Fibroblast of skin of right biceps (primary cell): ENCODE measurements at places on chromosomes 11 and 22.
A peak's percentile ranks its signal among the peaks of the same experiment; 100 is the strongest.

DNA sequence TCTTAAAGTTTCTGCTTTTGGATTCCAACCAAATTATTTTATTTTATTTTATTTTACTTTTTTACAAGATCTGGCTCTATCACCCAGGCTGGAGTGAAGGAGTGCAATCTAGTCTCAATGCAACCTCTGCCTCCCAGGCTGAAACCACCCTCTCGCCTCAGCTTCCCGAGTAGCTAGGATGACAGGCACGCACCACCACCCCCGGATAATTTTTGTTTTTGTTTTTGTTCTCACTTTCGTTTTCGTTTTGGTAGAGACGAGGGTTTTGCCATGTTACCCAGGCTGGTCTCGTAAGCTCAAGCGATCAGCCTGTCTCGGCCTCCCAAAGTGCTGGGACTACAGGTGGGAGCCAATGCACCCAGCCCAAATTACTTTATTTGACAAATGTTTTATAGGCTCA lies 219.8 kb downstream of the ETS1 start:
- DNase-seq = no peak

DNA sequence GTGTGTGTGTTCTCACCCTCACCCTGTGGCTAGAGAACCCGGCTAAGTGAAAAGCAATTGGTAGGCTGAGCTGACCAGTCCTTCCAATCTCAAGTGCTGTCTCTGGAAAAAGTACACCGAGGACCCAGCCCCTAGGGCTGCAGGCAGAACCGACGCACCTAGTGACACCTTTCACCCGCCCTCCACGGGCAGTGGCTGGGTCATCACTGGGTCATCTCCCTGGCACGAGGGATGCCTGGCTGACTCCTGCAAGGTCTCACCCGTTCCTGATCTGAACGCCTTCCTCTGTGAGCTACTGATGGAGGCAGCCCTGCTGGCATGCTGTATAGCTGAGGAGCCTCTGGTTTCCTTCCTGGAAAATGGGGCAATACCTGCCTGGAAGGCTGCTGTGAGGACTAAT lies 311.5 kb downstream of the NTM start:
- no peak for DNase-seq

GRCh38 chr11:45248501-45249011 lies 37.6 kb downstream of the SYT13 start:
- no peak for DNase-seq

DNA sequence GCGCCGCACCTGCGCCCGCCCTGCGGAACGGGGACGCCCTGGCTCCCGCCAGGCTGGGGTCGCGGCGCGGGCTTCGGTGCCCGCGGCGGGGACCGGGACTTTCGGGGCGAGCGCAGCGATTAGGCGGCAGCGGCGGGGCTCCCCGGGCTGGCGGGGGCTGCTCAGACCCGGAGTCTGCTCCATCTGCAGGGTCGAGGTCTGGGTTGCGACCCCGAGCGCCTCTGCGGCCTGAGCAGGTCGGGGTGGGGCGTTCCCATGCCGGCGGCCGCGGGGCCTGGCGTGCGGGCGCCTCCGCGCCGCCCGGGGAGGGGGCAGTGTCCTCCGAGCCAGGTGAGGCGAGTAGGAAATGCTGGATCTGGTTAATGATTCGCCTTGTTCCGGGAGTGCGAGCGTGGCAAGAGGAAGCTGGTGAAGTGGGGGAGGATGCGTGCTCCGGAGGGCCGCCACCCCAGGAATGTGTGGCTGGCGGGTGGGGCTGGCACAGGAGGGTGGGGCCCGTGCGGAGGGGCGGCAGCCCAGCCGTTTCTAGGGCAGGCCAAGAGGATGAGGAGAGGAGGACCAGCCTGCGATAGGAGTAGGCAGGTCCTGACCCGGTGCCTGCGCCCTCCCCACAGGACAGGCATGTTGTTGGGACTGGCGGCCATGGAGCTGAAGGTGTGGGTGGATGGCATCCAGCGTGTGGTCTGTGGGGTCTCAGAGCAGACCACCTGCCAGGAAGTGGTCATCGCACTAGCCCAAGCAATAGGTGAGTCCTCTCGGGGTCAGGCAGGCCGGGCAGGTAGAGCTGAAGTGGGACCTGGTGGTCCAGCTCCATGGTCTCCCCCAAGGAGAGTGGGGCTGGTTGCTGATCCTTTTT lies 606 bp downstream of the RASSF7 start:
- peak; percentile 30 for DNase-seq

GRCh38 chr11:124402326-124402922 lies 3.6 kb upstream of the OR8B3 start:
- peak; percentile 84 for DNase-seq

GRCh38 chr11:26188554-26188953 lies 143.4 kb upstream of the ANO3 start:
- DNase-seq = peak; percentile 46

GRCh38 chr11:85844439-85845123 lies 10.6 kb upstream of the CCDC83 start:
- peak; percentile 43 for DNase-seq

- no peak for DNase-seq
Observed at GRCh38 chr11:120385655-120386054, 49.4 kb downstream of the ARHGEF12 start.

GRCh38 chr11:86192519-86193257 lies 51.9 kb upstream of the EED start:
- no peak for DNase-seq

DNA sequence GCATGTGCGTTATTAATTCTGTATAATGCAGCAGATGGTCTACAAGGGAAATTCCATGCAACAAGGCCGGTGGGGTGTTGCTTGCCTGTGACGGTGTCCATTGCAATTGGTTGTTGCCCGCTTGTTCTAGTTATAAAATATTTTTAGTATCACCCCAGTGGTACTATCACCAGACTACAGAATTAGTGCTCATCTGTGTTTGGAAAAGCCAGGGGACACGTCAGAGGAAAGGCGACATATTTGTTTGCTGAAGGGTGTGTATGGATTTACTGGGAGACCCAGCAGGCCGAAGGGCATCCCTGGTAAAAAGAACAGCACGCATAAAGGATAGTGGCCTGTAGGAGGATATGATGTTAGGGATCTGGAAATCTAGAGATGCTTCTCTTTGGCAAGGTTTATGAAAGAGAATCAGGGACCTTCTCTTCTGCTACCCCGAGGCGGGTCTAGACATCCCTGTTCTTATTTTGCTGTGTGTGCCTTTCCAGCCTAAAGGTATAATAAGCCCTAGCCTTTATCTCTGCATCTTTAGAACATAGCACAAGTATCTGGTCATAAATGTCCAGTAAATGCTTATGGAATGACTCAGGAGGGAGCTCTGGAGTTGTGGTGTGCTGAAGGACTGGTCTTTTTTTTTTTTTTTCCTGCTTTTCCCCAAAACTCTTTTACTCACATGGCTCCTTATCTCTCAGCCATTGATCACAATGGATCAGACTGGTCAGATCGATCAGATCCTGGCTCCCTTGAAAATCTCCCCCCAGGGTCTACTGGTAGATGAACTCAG lies 90.9 kb downstream of the LDLRAD3 start:
- DNase-seq = peak; percentile 90

DNA sequence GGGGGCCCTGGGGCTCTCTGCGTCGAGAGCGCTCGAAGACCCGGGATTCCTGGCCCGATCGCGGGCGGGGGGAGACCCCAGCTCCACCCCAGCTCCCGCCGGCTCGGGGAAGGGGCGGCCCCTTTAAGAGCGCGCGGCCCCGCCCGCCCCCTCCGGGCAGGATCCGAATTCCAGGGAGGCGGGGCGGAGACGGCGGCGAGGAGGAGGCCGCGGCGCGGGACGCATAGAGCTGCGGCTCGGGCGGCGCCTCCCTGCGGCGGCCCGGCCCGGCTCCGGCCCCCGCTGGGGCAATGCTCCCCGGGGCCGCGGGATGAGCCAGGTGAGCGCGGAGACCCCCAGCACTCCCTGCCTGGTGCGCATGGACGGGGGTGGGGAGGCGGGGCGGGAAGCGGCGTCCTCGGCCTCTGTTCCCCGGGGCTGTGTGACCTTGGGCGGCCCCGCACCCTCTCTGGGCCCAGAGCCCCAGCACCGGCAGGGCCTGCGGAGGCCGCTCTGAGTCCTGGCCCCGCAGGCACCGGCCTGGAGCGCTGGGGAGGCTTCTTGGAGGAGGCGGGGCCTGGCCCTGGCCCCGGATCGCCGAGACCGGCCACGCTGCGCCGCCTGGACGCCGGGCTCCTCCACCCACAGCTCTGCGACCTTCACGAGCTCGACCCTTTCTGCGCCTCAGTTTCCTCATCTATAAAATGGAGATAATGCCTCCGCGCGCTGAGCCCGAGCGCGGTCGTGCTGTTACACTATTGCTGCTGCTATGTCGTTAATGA lies 565 bp downstream of the GAS2L1 start:
- peak; percentile 83 for DNase-seq

DNA sequence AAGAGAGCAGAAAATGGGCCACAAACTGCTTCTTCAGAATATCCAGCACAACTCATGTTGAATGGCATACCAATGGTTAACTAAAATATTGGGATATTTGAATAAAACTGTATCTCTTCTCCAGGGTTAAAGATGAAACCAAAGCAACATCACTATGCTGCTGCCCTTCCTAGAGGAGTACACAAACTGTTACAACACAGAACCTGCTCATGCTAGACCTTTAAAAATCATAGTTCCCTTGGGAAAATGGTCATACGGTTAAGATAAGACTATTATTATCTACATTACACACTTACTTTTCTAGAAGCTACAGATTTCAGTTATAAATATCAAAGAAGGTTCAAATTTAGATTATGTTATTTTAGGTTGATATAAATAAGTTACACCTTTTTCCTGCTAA lies 78.6 kb upstream of the TP53AIP1 start:
- DNase-seq = no peak

DNA sequence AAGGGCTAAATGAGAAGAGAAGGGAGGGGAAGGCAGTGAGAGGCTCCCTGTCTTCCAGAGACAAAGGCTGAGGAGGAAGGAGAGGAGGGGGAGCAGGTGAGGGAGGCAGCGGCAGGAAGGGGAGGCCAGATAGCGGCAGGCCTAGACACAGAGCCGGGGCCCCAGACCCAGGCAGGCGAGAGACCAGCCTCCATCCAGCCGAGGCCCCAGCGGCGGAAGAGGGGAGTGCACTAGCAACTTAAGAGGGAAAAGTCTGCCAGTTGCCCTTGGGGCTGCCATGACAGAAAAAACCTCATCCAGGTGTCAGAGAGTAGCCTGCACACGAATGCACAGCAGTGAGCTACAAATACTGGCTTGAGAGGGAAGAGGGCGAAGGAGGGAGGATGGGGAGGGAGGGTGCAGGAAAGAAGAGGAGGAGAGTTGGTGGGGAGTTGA lies 46.7 kb downstream of the IGLL1 start:
- DNase-seq = peak; percentile 33

DNA sequence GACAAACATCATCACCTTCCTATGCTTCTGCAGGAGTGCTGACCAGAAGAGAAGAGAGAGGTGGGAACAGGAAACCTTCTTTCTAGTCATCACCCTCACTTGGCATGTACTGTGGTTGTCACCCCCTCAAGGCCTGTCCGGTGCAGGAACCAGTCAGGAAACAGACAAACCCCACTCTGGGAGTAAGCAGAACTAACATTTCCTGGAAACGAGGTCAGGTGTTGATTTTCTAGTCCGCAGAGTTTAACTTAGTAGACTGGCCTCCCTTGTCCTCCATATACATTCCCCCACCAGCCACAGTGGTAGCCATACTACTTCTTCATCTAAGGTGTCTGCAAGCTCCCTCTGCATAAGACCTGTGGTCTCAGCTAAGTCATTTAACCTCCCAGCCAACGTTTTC lies 80.7 kb upstream of the NCAM1 start:
- DNase-seq = no peak

DNA sequence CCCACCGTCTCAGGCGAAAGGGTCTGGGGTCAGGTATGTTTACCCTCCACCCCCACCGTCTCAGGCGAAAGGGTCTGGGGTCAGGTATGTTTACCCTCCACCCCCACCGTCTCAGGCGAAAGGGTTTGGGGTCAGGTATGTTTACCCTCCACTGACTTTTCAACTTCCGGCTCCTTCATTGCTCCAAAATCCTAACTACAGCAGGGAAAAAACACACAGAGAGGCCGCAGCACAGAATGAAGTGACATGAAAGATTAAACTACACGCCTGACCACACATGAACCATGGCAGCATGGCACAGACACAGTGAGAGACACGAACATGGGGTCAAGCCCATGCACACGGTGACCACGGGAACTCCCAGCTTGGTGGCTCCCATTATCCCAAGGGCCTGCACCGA lies 634.9 kb upstream of the B3GAT1 start:
- no peak for DNase-seq

DNA sequence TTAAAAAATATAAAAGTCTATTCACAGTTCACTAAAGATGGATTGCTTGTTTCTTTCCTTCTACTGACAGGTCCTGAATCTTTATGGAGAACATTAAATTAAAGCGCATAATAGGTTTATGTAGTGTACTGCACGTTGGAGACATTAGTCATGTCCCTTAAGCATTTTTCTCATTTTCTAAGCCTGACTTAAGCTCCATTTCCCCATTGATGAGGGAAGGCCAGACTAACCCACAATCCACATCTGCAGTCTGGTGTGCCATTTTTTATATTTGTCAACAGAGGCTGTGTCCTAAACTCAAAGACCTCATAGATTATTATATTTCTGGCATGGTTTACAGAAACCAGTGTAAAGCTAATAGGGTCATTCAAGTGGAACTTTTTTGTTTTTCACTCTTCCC lies 39.9 kb downstream of the CADM1 start:
- peak; percentile 91 for DNase-seq

DNA sequence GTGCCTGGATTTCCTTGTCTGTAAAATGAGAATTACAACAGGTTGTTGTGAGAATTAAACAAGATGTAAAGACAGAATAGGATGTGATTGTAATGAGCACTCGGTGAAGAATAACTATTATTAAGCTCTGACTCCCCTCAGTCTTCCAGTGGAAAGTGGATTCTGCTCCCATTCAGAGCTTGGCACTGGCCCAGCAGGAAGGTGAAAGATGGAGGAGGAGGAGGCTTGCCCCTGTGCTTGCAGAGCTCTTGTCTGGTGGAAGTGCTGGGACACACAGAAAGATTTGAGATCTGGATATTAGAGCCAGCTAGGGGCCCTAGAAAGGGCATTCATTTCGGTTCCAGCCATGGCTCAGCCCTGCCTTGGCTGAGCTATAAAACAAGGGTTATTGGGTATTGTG lies 28.2 kb downstream of the PHLDB1 start:
- DNase-seq = no peak

GRCh38 chr11:128886406-128887124 lies 4.6 kb upstream of the KCNJ5 start:
- DNase-seq = no peak

DNA sequence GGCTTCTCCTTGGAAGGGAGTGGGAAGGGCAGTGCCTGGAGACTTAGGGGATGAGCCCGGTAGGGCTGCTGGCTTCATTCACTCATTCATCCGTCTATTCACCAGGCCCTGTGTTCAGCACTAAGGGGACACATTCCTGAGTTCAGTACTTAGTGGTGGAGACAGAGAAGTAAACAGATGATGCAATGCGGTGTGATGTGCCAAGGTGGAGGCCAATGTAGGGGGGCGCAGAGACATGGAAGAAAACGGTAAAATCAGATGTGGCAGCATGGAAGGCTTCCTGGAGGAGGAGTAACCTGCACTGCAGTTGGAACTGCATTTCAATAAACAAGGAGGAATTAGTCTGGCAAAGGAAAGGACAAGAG lies 21.3 kb downstream of the GRIK4 start:
- DNase-seq = peak; percentile 59

- DNase-seq = no peak
Observed at GRCh38 chr11:106061249-106061784, 15.8 kb downstream of the KBTBD3 start.

GRCh38 chr11:77172666-77172982 lies 44.6 kb downstream of the MYO7A start:
- peak; percentile 2 for DNase-seq
